Fibroblast of mammary gland (primary cell): ENCODE measurements at places on chromosomes 4 and X.

DNA sequence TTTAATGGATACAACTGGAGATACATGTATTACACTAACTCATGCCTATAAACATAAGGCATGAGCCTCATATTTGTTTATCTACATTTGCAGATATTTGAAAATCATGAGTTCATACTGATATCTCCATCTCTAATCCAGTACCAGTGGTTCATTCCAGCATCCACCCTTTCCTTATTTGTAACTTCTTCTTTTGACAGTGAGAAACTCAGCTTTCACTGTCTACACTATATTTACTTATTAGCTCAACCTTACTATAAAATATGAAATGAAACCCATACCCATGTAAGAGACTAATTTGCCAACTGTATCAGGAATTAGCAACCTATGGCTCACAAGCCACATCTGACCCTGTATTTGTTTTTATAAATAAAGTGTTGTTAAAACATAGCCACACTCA is 161.9 kb upstream of the GPRIN3 start:
- no peak for DNase-seq

DNA sequence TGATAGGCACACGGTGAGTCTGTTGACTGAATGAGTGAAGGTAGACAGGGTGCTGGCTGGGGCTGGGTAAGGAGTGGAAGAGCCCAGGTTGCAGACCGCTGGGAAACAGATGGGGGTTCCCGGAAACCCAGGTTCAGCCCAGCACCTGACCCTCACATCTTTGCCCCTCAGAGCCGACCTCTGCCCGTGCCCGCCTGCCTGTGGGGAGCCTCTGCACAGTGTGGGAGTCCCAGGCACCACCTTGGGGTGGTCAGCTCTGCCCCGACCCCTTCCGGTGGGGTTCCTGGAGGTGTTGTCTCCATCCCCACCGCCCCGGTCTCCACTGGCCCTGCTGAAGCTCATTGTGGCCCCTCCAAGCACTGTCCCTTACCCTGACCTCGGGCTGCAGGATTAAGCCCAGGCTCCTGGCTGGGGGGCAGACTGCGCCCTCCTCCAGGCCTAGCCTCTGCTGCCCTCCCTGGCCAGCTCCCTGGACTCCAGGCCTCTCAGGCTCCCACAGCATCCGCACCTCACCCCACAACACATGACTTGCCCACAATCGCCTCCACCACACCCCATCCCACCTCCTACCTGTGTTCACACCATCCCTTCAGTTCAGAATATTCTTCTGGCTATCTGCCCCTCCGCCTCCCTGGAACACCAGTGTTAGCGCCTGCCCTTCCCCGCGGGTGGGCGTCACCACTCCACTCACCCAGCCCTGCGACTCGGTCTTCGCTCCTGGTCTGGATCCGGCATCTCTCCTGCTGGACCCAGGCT is 21.4 kb downstream of the HMX1 start:
- DNase-seq, result no peak

GRCh38 chr4:154616731-154617130 is 4.3 kb upstream of the FGG start:
- DNase-seq, result no peak

DNA sequence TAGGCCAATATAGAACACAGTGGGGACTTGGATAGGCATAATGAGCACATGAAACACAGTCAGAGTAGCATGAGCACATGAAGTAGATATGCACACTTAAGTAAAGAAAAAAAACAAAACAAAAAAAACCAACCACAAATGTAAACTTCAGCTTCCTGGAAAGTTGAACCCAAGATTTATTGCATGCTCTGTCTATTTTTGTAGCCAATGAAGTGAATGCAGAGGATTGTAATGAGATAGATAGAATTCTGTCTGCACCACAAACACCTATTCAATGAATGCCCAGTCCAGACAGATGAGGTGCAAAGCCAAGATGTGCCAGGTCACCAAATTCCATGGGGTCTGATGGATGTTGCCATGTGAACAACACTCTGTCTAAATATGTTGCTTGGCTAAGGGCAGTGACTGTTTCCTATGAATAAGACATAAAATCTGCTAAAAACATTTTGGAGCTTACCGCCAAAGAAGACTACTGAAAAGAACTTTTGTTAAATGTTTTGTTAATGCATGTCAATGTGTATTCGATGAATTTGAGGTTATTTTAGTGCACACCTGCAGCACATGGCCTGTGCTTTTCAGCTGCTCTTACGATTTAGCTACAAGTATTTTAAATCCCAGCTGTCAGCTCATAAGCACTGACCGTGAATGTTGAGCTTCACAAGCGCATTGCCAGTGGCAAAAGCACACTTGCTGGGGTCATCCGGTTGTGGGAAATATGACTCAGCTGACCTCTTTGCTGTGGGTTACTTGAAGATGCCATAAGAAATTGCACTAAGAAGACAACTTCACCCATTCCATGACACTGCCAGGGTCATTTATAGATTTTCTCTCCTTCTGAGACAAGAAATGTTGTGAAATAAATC is 374.8 kb upstream of the GNPDA2 start:
- no peak for DNase-seq

DNA sequence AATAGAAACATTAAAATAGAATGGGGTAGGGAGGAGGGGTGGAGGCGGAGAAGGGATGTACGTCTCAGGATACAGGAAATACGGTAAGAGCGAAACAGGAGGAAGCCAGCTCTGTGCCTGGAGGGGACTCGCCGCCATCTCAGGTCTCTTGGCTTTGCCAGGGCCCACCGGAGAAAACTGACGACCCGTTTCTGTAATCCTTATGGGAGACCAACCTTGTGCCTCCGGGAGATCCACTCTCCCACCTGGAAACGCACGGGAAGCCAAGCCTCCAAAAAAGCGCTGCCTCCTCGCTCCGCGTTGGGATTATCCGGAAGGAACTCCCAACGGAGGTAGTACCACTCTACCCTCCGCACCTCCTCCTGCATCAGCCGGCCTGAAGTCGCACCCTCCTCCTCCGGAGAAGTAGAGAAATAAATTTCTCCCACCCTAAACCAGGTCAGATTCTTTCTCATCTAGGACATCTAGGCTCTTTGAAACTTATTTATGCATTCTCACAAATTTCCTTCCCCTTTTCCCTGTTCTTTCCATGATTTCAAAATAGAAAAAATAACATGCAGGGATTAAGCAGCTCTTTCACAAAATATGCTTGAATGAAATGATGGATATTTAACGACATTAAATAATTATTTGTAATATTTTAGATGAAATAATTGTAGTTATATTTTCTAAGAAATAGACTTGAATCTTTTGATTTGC is at the start of gene NBDY:
TSS of gene NBDY (plus strand) at position 92 of the 699 bp plus-strand sequence. CDS start at position 203, 111 bp downstream.
- peak; percentile 51 for DNase-seq

DNA sequence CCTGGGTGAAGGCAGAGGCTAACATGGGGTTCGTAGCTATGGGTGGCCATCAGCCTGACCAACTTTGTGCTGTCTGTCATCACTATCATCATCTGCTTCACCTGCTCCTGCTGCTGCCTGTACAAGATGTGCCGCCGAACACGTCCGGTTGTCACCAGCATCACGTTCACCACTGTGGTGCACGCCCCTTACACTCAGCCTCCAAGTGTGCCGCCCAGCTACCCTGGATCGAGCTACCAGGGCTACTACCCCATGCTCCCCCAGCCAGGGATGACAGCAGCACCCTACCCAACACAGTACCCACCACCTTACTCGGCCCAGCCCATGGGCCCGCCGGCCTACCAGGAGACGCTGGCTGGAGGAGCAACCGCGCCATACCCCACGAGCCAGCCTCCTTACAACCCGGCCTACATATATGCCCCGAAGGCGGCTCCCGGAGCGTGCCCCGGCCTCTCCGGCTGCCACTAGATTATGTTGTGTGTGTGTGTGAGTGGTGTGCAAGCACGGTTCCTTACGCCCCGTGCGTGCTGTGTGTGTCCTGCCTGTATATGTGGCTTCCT is 238.1 kb upstream of the ZCCHC13 start:
- no peak for DNase-seq
